ENCODE measurements at places on chromosomes 7 and 10. TPM values are rescaled to one million over a fixed set of nuclear protein-coding genes. Genes with fewer than 3 reads are reported as not detected.

DNA sequence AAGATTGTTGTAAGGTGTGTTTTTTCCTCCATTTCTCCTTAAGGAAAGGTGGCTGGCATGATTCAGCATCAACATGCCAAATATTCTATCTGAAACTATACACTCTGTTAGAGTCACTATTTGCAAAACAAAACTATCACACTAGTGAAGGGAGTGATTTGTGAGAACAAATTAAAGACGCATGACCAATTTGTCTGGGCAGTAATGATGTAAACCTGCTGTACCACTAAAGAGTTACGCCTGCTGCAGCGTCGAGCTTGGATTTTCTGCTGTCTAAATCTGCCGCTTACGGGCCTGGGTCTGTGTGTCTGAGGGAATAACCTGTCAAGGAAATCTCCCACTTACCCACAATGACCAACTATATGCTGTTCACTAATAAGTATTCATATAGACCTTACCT, 648.3 kb downstream of the PARD3 start:
- peaks cover 21% of the 10 kb centered on the region for H3K4me1 ChIP-seq
- no peaks in the 10 kb centered on the region for H3K36me3 ChIP-seq
- H3K27me3 ChIP-seq: no peaks in the 10 kb centered on the region
- no peak overlapping the region for H3K4me3 ChIP-seq

- H3K27ac ChIP-seq: no peak overlapping the region
- H3K36me3 ChIP-seq: no peaks in the 10 kb centered on the region
- DNase-seq: no peak
- H3K4me1 ChIP-seq: peaks cover 36% of the 10 kb centered on the region
- H3K27me3 ChIP-seq: no peaks in the 10 kb centered on the region
These were observed 17.0 kb downstream of the CACUL1 start for GRCh38 chr10:118737603-118738302.

The STEAP1 gene
- 39.7 TPM for total RNA-seq

The CCL26 gene
- 2.9 TPM for total RNA-seq

DNA sequence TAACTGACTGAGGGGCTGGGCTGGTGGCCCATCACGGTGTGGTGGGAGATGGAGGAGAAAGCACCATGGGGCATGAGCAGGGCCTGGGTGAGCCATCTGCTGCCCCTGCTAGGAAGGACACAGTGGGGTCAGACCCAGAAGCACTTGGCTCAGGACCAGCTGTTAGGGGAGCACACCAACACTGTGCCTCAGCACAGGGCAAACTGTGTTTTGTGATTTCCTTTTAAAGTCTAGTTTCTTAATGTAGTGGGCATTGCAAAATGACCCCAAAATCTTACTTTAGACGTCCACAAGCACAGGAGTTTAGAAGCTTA, 41.2 kb downstream of the NCAPG2 start:
- peaks cover 14% of the 10 kb centered on the region for H3K36me3 ChIP-seq
- no peaks in the 10 kb centered on the region for H3K27me3 ChIP-seq
- no peak overlapping the region for H3K27ac ChIP-seq
- no peak overlapping the region for H3K4me3 ChIP-seq

DNA sequence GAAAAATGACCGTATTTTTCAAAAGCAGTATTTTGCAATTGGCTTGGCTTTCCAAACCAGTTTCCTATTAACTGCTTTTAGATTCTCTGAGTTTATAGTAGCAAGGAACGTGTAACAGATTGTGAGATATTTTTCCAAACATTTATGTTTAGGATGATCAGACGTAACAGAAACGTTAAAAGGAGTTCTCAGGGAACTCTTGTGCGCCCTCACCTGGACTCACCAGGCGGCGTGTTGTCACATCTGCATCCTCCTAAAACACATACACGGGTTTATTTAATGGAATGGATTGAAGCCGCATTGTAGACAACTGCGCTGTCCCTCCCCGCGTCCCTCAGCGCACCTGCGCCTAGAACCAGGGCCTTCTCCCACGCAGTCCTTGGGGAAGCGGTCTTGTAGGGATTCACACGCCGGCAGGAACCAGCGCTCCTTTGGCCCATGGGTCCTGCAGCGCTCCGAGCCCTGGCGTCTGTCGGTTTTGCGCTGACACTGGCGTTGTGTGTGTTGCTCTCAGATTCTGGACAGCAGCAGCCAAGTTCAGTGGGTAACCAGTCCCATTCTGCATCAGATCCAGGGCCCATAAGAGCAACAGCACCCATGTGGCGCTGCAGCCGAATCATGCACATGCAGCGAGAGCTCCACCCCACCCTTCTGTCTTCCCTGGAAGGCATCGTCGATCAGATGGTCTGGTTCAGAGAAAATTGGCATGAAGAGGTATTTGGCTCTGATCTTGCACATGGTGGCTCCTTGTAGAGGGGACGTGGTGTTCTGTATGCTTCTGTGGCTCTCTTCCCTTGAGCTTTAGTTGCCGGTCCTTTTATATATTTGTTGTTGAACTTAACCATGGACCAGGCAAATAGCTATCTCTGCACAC, 114.9 kb downstream of the TRRAP start:
- no peak for DNase-seq
- H3K27ac ChIP-seq: no peak overlapping the region
- H3K36me3 ChIP-seq: peaks cover 21% of the 10 kb centered on the region
- H3K27me3 ChIP-seq: no peaks in the 10 kb centered on the region
- no peaks in the 10 kb centered on the region for H3K4me1 ChIP-seq

The RBM33 gene
- 36.8 TPM for total RNA-seq
